ENCODE measurements at places on chromosomes 11 and 22.

- DNase-seq, result no peak
Measured at GRCh38 chr11:67323526-67323925, 20.2 kb downstream of the SSH3 start.

DNA sequence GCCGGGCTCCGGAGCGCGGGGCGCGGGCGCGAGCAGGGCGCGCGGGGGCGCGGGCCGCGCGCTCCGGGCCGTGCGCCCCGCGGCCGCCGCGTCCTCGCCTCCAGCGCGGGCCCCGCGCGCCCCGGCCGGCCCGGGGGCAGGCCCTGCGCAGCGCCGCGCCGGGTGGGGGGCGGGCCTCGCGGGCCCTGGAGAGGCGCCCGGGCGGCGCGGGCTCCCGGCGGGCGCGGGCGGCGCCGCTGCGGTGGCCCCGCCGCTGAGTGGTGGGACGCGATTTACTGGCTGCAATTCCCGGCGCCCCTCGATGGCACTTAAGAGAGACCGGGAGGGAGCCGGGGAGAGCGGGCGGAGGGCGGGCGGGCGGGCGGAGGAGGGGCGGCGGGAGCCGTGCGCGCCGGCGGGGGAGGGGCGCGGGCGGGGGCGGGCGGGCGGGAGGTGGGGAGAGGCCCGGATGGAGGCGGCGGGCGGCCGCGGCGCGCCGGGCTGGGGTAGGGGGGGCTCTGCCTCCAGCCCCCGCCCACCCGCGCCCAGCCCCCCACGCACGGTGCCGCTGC, 73.2 kb upstream of the TCF20 start:
- DNase-seq, result peak; percentile 38

- DNase-seq, result no peak
Measured at GRCh38 chr11:22089609-22090008, 103.3 kb upstream of the ANO5 start.

- peak; percentile 59 for DNase-seq
Measured at GRCh38 chr22:30968015-30968923, at the start of gene MORC2. MORC2 (minus strand) TSS chr22:30968774; CDS start chr22:30967889, 885 bp downstream.

DNA sequence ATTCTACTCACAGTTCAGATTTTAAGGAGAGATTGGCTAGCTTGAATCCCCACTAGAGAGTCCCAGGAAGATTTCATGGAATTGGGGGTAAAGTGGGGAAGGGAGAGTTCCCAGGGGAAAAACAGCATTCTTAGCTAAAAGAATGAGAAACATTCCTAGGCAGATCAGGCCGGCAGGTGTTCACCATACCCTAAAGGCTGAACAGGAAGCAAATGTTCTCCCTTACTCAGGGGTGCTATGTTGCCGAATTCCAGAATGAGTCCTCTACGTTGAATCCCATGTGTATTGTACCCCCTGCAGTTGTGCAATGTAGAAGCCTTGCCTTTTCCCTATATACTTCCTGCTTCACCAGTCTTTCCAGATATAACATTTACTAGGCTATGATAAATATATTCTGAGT, 135.2 kb upstream of the NCAM1 start:
- no peak for DNase-seq

- no peak for DNase-seq
Measured at GRCh38 chr11:82680252-82680651, 53.4 kb downstream of the FAM181B start.
